Activated T-helper 1 cell treated with Interleukin-2 at 50 U/mL for 16 hours (primary cell): ENCODE measurements at places on chromosomes 12 and 14.

- DNase-seq: no peak
These were observed 568.2 kb downstream of the DIO2 start for GRCh38 chr14:79643132-79643531.

DNA sequence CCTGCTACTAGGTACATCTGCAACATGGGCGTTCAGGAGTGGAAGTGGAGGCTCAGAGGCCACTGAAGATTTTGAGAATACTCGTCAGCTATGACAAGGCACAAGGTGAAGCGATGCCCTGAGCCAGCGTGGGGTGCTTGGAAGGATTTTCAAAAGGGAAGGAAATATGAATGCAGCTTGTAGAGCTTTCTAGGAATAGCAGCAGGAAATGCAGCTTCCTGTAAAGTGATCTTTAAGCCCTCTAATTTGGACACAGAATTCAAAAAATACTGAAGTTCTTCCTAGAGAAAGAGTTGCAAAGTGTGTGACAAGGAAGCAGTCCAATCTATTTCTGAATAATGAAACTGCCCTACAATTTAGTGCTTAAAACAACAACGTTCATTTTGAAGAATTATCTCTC, 13.2 kb upstream of the C1S start:
- DNase-seq: no peak

DNA sequence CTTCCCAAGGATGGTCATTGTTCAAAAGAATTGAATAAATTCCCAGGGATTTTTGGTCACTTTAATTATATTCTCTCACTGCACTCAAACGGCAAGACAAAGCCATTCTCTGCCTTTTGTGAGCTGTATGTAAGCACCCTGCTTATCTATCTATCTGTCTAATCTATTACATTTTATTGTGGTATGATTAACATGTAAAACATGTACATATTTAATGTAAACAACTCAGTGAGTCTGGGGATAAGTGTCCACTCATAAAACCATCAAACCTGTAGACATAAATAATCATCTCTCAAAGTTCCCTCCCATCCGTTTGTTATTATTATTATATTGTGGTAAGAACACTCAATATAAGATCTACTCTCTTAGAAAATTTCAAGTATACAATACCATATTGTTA, 167.1 kb downstream of the CAND1 start:
- DNase-seq: no peak

DNA sequence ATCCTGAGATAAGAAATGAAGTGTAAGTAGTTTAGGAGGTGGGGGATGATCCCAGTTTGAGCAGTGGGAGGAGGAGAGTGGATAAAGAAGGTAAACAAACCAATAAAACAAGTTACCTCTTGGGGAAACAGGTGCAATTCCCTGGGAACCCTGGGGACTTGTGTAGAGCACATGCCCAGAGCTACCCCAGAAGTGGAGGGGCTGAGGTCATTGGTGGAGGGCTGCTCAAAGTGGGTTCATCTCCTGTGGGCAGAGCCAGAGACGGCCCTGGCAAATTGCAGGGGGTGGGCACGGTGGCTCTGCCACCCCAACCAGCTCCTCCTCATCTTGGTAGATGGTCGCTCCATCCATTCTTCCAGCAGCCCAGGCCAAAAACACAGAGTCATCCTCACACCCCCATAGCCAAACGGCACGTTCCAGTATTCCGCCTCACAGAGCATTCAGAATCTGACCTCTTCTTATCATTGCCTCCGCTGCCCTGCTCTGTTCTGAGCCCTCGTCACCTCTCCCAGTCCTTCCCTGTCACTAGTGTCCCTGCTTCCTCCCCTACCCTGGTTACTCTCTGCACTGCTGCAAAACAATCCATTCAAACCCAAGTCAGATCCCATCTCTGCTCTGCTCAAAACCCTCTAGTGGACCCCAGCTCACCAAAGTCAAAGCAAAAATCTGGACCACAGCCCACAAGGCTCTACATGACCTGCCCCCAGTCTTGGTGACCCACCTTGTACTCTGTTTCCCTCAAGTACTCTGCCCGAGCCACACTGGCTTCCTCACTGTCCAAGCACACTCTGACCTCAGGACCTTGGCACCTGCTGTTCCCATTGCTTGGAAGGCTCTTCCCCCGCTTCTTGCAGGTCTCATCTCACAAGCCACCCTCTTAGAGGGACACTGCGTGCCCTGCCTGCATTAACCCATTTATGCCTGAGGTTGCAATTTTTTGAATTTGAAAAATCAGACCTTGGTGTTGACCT, 5.5 kb downstream of the CYP46A1 start:
- no peak for DNase-seq

DNA sequence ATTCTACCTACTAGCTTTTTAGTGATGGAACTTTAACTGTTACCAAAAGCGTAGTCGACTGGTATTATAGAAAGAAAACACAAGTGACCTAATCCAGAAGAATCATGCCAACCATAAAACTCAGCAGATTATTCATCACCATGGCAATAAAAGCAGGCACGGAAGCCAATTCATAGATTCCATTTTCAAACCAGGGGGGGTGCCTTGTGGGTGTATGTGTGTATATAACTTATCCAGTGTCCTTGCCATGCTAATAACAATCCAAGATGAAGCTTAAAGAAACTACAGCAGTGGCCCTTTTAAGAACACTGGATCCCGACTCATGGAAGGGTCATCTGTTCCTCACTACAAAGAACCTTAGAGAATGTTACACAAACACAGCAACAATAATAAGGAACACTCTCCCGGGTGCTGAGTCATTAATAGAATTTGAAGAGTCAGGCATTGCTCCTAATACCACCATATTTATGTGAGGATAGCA, 61.0 kb downstream of the EPS8 start:
- DNase-seq: no peak

GRCh38 chr14:70699646-70700045, 57.9 kb downstream of the TTC9 start:
- no peak for DNase-seq

DNA sequence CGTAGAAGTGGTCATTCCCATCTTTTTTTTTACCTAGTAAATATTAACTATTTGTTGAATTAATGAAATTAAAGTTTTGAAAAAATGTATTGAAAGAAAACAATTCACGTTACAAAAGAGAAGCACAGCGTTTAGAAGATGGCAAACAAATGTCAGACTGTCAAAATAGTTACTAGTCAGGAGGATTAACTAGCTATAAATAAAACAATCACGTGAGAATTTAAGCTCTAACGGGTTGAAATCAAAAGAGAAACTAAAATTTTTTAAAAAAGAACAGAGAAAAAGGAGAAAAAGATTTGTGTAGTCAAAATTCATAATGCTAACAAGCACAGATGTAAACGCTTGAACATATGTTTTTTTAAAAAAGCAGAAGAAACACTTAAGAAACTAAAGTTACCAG, 26.4 kb downstream of the DDHD1 start:
- no peak for DNase-seq

DNA sequence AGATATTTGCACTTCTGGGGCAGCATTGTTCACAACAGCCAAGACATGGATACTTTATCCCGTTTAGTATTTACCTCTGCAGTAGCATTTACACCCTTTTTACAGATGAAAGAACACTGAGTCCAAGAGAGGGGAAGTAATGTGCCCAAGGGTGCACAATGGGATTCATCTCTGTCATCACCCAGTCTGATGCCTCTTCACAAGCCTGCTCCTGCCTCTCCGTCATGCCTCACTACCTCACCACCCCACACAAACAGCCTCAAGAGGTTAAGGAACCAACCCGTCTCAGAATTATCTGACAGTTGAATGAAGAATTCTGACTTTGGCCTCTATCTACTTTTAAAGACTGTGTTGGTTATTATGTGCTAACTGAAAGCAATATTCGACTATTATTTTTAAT, 368.4 kb downstream of the ATP23 start:
- no peak for DNase-seq

GRCh38 chr14:55122440-55122986, 6.5 kb upstream of the LGALS3 start:
- DNase-seq: no peak

GRCh38 chr12:71840231-71840847, 780 bp downstream of the TBC1D15 start:
- DNase-seq: no peak

GRCh38 chr12:52615912-52616311, 2.4 kb downstream of the KRT73 start:
- DNase-seq: no peak

- DNase-seq: no peak
These were observed 3.9 kb downstream of the HOXC5 start for GRCh38 chr12:54036620-54037359.

GRCh38 chr12:101671833-101672232, 25.6 kb upstream of the CHPT1 start:
- DNase-seq: no peak

DNA sequence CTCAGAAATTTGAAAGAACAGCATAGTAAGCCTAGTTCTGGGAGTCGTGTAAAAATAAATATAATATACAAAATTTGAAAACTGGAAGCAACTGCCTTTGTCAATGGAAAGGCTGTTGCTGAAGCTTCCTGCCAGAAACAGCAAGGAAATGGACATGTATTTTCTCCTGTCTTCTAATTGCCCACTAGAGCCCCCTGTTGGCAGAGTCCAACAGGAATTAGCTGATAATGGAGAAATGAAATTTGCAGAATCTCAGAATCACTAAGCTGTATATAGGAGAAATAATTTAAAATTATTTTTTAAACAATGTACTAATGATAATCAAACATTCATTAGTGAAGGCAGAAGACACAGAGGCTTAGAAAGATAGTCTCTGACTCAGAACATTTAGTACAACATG, 414.8 kb downstream of the SLC6A15 start:
- DNase-seq: no peak

DNA sequence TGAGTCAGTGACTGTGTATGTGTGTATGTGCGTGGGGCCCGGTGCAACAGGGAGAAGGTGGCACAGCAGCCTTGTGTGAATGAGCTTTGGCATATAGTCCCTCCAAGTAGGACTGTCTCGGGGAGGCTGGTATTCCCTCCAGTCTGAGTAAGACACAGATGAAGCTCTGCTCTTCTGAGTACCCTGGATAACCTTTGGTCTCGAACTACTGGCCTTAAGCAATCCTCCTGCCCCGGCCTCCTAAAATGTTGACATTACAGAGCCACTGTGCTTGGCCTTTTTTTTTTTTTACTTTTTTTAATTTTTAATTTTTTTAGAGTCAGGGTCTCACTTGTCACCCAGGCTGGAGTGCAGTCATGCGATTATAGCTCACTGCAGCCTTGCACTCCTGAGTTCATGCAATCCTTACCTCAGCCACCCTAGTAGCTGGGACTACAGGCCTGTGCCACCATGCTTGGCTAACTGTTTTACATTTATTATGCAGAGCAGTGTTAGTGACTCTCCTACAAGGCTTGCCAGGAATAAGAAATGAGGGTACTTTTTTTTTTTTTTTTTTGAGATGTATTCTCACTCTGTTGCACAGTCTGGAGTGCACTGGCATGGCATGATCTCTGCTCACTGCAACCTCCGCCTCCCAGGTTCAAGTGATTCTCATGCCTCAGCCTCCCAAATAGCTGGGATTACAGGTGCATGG, 9.4 kb upstream of the DAZAP2 start:
- DNase-seq: no peak

- no peak for DNase-seq
These were observed 163.4 kb downstream of the SRGAP1 start for GRCh38 chr12:64007853-64008252.

GRCh38 chr12:3103806-3104205, 26.6 kb downstream of the TSPAN9 start:
- DNase-seq: no peak

DNA sequence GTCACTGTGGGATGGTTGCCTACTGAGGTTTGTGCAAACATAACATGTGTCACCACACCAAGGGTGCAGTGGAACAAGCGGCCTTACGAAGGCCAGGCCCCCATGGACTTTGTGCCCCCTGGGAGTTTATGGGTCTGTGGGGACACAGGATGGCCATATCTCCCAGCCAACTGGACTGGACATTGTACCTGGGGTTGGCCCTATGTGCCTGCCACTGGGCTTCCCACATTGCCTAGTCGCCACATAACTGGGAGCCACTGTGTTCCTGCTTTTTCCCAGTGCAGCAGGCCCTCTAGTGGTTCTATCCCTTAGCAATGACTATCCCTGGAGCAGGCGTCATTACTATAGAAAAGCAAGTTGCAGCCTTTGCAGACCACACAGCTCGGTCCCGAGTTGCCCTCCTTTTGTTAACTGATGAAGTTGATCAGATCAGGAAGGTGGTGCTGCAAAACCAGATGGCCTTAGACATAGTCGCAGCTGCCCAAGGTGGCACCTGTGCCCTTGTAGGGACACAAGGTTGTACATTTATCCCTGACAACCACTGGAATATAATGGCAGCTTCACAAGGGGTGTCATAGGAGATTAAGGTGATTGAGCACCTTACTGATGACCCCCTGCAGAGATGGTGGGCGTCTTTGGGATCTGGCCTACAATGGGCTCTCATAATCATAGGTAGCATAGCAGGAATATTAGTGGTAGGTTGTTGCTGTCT, 15.2 kb upstream of the RNASE12 start:
- no peak for DNase-seq

GRCh38 chr12:122125452-122126341, 47.1 kb downstream of the MLXIP start:
- DNase-seq: no peak

GRCh38 chr12:132354982-132355680, 25.7 kb upstream of the GALNT9 start:
- DNase-seq: no peak

DNA sequence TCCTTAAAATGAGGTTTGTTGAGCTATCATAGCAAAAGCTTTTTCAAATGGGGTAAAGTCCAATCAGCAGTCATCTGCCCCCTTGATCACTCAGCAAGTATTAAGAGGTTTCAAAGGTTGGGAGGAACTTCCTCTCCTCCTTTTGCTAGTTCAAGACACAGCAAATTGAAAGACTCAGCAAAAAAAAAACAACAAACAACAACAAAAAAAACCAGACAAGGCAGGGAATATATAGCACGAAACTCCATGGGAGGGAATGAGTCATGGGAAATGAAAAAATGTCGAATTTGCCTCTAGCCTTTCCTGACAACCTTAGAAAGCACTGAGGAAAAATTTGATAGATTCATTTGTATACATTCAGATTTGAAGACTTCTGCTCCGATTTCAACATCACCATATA, 1.6 kb upstream of the SLC7A8 start:
- DNase-seq: no peak

- no peak for DNase-seq
These were observed 229.1 kb upstream of the PELI2 start for GRCh38 chr14:55889124-55889523.

DNA sequence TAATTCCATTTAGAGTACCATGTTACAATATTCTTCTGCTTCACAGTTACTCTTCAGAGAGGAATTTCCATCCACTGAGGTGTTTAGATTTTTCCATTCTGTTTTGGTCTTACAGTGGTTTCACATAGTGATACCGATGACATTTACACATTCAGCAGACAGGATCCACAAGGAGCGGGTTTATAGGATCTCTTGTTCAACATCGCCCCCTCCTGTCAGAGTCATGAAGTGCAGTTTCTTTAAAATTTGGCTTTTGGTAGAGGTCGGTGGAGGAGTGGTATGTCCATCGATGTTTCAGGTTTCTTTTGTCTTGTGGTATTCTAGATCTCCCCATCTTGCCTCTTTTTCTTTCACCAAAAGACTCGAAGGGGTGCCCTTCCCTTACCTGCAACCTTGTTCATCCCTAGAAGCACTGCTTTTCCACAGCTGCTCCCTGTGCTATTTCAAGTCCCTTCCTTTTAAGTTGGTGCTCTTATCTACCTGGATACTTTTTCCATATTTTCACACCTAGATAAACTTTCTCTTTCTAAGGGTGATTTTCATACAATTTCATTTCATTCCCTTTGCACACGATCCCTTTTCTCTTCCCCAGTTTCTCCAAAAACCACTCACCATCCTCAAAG, 181.3 kb downstream of the ITPR2 start:
- DNase-seq: no peak
